Renal cortical epithelial cell (primary cell): ENCODE measurements at places on chromosomes 6 and 20. TPM values are rescaled to one million over a fixed set of nuclear protein-coding genes. Genes with fewer than 3 reads are reported as not detected.

Gene BPIFA1
- not detected in 2 replicates for total RNA-seq

- peak; percentile 88 for DNase-seq
Measured at GRCh38 chr20:62603021-62603906, 39.0 kb upstream of the SLCO4A1 start.

Gene NOP56
- 110 and 169 TPM in 2 replicates for total RNA-seq

DNA sequence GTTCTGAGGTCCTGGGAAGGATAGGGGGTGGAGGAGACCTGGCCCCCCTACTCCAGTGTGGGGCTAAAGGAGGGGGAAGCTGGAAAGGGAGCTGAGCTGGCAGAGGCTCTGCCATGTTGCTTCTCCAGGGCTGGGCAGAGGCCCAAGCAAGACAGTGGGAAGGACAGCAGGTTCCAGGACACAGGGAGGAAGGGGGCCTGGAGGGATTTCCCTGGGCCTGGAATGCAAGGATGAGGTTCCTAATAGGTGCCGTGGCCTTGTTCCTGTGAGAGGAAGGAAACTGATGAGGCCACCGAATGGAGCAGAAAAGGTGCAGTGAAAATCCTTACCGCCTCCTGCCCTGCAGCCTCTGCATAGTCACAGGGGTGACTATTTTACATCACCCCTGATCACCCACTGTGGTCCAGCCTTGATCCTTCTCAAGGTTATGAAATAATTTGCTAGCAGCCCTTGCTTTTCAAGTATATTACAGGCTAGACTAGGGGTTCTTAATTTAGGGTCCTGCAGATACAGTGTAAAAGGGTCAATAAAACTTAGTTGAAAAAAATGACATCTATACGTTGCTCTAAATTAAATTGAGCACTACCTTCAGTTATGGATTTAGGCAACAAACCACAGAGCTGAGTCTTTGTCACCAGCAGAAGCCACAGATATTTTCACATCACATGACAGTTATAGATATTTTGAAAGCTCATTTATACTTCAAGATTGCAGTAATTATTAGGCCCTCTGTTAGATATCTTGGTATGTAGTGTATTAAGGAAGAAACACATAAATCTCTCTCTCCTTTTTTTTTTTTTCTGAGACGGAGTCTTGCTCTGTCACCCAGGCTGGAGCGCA, 45.7 kb upstream of the RNF24 start:
- DNase-seq, result no peak

DNA sequence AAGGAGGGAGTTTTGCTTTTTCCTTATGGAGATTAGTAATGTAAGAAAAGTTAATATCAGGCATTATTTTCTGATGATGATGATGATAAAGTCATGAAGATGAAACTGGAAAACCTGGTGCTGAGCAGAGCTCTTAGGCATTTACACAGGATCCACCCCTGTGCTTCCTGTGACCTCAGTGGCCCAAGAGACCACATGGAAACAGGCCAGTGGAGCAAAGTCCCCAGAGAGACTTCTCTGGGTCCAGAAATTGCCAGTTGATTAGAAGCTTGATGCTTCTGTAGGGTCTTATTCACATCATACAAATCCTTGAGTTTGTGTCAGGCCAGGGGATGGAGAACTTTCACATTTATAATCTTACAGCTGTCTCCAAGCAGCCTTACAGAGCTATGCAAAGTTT, 46.1 kb downstream of the SLC13A3 start:
- DNase-seq, result no peak
